ENCODE measurements at places on chromosomes 2 and 18.

- no peak for DNase-seq
These were observed 438.1 kb upstream of the ST6GAL2 start for GRCh38 chr2:107323946-107324565.

DNA sequence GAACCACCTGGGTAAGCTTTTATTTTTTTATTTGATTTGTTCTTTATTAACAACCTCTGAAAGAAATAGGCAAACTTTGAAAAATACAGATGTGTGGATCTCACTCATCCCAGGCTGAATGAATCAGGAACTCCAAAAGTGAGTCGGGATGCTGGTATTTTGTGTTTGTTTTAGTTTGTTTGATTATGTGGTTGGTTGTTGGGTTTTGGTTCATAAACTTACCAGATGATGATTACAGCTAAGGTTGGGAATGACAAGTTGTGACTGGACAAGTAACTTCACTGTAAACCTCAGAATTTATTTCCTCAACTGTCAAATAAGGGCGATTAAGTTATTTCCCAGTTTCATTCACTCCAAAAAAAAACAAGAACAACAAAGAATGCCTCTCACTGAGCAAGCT, 80.5 kb upstream of the KIF5C start:
- no peak for DNase-seq

- DNase-seq = no peak
These were observed 740.7 kb downstream of the DCC start for GRCh38 chr18:53080687-53081086.

GRCh38 chr2:95271381-95271971, 2.8 kb upstream of the PROM2 start:
- DNase-seq = no peak

GRCh38 chr18:111306-112014, 46.9 kb upstream of the USP14 start:
- peak; percentile 30 for DNase-seq

DNA sequence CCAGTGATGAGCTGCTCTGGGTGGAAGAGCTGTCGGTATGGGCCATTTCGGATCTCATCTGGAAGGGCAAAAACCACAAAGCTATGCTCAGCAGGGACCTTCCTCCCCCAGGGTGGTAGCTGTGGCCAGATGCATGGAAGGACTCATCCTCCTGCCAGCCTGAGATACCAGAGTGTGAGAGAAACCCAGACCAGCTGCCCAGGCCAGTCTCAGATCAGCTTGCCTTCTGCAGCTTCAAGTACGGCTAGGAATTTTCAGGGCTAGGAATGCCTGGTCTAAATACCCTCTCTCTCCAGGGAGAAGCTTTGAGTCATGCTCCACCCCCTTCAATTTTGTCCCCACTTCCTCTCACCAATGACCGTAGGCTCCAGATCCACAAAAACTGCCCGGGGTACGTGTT, 1.4 kb upstream of the TUBA4B start:
- DNase-seq = no peak

GRCh38 chr2:38907743-38908562, 18.3 kb downstream of the ARHGEF33 start:
- no peak for DNase-seq

DNA sequence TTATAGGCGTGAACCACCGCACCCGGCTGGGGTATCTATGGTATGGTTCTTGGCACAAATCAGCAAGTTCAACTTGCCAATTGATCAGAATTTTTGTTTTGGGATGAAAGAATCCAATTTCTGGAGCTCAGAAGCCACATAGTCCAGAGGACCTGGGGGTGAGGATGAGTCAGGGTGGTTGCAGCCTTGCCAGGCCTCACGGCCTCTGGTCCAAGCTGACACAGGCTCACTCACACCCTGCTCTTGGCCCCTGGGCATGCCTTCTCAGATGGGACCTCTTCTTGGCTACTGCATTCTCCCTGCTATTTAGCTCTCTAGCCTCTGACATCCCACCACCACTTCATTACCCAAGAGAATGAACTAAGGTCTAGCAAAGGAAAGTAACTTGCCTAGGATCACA, 16.3 kb downstream of the CAPG start:
- no peak for DNase-seq

GRCh38 chr2:74464406-74464805, 776 bp downstream of the MOGS start:
- DNase-seq = no peak

- no peak for DNase-seq
These were observed 487.2 kb upstream of the RAB12 start for GRCh38 chr18:8121942-8122480.

- no peak for DNase-seq
These were observed 1.7 kb upstream of the MYO3B start for GRCh38 chr2:170176212-170176611.

- no peak for DNase-seq
These were observed 77.7 kb downstream of the SMAD4 start for GRCh38 chr18:51107598-51108305.

- DNase-seq = no peak
These were observed 45.7 kb downstream of the RALB start for GRCh38 chr2:120298173-120298835.

GRCh38 chr2:176935543-176936102, 277.0 kb upstream of the HNRNPA3 start:
- no peak for DNase-seq

DNA sequence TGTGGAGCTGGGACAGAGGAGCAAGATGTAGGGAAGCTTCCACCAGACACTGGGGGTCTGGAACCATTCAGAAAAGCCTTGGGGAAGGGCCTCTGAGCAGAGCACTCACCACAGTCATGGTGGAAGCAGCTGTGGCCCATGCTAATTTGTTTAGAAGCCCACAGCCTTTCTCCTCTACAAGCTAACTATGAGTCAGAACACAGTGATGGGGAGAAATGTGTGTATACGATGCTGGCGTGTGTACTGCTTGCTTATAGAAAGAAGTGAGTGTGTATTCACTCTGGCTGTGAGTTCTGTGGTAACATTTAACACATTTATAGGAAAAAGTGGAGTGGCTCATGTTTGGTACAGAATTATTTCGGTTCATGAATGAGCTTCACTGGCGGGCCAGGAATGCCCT, 157.0 kb upstream of the ACAA2 start:
- no peak for DNase-seq

DNA sequence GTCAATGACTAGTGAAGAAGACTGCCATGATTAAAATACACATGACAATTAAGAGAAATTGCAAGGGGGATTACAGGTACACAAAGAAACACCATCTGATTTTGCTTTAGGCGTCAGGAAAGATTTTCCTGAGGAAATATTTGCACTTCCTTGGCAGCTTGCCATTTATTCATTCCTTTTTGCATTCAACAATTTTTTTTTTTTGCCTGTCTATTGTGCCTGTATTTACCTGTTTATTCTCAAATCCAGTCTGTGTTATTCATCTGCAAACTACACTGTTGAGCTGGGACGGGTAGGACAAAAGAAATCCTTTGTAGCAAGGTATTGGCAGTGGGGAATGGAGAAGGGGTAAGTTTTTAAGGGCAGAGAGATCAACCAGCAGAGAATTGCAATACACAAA, 31.8 kb downstream of the SMAD2 start:
- DNase-seq = no peak

DNA sequence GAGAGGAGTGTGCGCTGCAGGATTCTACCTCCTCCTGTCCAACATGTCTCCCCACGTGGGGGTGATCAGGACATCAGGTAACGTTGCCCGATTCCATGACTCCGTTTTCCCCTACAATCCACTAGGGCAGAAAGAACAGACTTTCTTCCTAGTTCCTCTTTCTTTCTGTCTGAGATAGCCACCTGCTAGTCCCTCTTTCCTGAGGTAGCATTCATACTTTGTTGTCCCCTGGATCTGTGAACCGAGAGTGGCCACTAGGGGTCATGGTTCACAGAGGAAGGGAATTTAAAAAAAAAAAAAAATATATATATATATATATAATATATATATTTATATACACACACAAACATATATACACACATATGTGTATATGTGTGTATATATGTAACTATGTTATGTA, 210.0 kb upstream of the ZNF521 start:
- no peak for DNase-seq

DNA sequence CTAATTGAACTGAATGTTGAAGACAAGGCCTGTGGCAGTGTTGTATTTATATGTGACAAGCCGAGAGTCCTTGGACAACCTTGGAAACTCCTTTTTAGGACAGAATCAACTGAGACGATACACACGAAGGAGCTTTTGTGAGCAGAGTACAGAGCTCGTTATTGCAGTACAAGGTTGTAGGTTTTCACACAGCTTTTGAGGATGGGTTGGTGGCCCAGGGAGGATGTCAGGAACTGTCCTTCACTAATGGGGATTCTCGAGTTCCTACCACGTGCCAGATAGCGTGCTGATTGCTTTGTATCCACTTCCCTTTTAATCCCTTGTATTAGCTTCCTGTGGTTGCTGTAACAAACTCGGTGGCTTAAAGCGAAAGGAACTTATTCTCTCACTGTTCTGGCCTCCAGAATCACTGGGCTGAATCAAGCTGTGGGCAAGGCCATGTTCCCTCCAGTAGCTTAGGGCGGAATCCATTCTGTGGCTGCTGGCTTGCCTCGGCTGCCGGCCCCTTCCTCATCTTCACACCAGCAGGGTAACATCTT, 20.2 kb downstream of the INPP4A start:
- DNase-seq = no peak

- no peak for DNase-seq
These were observed 22.2 kb upstream of the POMC start for GRCh38 chr2:25190536-25190935.

DNA sequence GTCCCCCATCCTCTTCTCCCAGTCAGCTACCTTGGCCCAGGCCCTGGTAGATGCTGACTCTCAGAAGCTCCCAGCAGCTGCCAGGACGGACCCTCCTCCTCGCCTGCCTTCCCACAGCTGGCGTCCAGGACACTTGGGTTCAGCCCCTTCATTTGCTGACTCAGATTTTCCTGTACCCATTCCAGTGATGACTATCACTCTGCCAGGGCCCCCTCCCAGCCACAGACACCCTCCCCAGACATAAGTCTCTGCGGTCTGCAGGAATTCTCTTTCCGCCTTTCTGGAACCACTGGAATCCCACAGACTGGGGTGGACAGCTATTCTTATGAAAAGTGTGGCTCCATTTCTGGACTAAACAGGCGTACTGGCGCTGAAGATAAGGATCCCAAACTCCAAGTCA, 260.3 kb upstream of the EPAS1 start:
- no peak for DNase-seq

DNA sequence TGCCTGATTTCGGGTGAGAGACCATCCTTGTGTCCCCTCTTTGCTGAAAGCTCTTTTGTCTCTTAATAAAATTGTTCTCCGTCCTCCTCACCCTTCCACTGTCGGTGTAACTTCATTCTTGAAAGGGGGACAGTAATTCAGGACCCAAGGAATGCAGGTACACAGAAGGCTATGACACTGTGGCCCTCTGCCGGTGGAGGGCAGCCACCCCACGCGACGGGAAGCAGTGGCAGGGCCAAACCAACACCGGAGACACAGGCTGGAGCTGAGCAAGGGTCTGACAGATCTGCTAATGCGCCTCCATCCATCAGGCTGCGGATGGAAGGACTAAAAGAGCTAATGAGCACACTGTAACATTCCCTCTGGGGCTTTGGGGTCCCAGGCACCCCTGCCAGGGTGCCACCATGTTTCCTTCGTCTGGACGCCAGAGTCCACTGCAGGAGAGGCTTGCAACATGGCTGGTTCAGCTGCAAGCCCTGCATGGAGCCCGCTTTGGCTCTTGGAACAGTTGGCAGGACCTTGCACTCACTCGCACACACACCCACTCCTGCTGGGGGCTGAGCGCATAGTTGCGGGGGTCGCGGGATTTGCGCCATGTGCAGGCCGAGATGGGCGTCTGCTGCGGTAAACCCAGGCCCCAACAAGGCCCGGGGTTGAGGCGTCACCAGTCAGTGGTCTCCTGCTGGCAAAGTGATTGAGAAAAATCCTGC, 544.1 kb upstream of the CDH7 start:
- no peak for DNase-seq

GRCh38 chr2:126244937-126245336, 411.0 kb upstream of the GYPC start:
- no peak for DNase-seq

DNA sequence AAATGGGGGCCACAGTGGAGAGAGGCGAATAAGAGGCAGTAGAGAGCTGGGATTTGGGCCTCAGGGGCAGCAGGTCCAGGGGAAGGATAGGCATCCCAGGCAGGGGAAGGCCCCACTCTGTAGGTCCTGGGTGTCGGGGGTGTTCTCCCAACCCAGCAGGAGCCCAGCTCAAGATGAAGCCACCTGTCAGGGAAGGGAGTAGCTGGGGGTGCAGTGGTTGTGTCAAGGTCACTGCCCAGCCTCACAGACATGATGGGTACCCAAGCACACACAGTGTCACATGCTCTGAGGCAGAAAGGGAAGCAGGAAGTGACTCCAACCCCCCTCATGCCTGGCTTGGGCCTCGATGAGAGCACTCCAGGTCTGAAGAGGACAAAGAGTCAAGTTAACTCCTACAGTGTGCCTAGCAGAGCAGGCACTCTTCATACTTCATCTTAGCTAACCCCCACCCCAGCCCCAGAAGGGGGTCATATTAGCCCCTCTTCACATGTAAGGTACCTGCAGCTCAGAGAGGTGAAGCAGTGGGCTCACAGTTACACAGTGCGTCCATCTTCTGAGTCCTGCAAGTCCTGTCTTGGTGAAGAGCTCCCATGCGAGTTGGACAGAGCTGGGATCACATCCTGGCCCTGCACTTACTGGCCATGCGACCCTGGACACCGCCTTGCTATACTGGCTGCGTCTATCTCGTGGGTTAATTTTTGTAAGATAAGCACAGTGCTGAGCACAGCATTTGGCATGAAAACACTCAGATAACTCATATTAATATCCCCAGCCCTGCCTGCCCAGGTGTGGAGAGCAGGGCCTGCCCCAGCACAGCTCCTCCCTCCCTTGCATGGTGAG, 72.6 kb upstream of the DAPL1 start:
- DNase-seq = no peak

GRCh38 chr2:50782543-50782942, 249.4 kb downstream of the NRXN1 start:
- DNase-seq = no peak

GRCh38 chr2:177622521-177622920, 229.9 kb downstream of the AGPS start:
- no peak for DNase-seq

DNA sequence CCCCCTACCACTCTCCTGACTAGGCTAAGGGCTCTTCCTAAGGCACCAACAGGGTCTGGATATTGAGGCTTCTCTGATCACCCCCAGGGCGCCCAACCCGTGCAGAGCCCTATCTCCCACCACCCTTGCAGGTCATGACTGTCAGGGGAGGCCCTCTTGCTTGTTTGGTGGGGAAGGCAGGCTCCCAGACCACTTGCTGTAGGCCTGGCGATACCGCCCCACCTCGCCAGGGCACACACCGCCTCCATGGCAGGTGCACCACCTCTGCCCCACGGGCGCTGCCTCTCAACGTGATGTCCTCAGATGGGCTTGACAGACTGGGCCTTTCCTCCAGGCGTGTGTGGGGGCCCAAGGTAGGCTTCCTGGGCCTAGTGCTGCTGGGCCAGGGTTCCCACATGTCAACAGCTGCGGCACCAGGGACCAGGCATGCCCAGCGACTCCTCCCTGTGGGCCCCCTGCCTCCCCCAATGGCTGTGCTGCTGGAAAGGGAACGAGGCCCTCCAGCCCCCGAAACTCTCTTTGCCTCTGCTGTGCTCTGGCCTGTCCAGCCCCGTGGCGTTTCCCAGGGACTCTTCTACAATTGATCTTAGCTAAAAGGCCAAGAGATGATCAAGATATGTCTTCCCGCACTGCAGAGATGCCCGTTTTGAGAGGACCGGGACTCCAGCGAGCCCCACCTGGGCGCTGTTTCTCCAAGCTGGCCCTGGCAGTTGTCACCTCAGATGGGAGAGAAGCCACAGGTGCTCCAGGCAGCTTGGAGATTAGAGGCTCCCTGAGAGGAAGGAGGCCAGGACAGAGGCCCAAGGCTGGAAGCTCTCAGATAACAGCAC, 7.5 kb downstream of the NPPC start:
- DNase-seq = no peak

GRCh38 chr18:55488473-55488872, 99.5 kb downstream of the TCF4 start:
- DNase-seq = no peak
